ENCODE measurements at places on chromosomes 2 and 18.

GRCh38 chr2:69310111-69311023 lies 76.7 kb downstream of the GFPT1 start:
- no peak for DNase-seq

DNA sequence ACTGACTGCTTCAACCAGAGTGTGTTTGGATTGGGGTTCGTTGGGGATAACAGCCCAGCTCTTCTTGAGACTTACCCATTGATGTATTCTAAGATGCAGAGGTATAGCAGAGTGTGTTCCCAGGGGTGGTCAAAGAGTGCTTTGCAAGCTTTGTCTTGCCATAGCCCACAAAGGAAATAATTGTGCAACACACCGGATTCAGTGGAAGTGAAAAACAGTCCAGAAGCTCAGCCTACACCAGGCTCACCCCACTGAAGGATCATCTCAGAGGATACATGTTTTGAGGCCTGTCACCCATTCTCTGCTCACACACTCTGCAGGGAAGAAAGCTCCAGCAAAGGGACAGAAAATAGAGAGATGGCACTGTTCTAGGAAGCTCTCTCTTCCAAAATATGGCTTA lies 9.6 kb downstream of the CACNB4 start:
- peak; percentile 71 for DNase-seq

GRCh38 chr2:95310651-95311050 lies 13.5 kb downstream of the KCNIP3 start:
- no peak for DNase-seq

DNA sequence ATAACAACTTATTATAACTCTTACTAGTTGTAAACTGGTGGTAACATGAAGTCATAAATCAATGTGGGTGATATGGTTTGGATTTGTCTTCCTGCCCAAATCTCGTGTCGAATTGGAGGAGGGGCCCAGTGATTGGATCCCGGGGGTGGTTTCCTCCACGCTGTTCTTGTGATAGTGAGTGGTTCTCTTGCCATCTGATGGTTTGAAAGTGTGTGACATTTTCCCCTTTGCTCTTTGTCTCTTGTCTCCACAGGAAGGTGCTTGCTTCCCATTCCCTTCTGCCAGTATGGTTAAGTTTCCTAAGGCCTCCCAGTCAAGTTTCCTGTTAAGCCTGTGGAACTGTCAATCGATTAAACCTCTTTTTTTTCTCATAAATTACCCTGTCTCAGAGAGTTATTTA lies 321.6 kb downstream of the DSEL start:
- no peak for DNase-seq

DNA sequence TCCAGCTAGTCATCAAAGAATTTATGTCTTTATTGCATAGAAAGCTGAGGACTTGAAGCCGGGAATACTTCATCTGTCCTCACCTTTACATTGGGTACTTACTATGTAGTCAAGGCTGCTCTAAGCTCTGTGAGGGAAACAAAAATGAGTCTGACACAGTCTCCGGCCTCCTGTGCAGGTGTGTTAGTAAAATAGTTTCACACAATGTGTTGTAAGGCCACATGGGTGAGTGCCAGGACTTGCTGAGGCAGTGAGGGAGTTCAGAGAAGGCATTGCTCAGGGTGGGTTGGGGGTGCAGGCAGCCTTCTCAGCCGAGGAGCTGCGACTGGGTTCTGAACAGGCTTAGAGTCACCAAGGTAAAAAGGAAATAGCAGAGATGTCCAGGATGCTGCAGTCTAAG lies 54.5 kb upstream of the SMAD2 start:
- DNase-seq = no peak

GRCh38 chr2:126600742-126601141 lies 55.2 kb upstream of the GYPC start:
- DNase-seq = no peak

DNA sequence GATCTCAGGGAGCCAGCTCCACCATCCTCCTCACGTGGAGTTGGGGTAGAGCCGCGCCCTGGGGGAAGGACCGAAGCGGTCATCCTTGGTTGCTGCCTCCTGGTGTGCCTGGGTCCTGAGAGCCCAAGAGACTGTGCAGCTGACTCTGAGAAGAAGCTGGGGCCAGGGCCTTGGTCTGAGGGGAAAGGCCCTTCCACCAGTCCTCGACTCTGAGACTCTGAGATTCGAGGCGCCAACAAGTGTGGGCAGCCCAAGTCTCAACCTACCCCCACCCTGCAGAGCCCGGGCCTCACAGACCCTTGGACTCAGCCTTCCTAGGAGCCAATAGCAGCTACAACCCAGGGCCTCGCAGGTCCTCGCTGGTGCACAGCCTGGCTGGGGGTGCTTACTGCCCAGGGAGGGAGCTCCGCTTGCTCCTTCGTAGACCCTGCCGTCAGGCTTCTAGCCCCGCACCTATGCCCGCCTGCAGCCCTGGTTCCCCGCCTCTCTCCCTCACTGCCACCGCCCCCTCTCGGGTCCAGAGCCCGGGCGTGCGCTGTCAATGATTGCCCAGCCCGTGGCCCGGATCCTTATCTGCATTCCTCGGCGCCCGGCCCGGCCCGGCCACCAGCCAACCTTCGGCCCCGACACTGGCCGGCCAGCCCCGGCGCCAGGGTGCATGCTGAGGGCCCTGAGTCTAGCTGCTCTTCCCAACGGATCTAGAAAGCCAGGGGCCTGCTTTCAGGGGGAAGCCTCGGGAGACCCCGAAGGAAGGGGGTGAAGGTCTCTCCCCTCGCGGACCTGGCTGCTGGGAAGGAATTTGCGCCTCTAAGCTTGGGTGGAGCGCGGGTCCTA lies 2.0 kb downstream of the IHH start:
- DNase-seq = no peak

All from KBM-7 (cell line).